Stimulated activated CD8-positive, alpha-beta memory T cell treated with anti-CD3 and anti-CD28 coated beads, Interleukin-4, amount 100 ng/mL, for 1 hour (primary cell): ENCODE measurements at places on chromosomes 13 and 19.

- no peak for DNase-seq
These were observed 45.6 kb downstream of the CELF5 start for GRCh38 chr19:3269916-3270671.

DNA sequence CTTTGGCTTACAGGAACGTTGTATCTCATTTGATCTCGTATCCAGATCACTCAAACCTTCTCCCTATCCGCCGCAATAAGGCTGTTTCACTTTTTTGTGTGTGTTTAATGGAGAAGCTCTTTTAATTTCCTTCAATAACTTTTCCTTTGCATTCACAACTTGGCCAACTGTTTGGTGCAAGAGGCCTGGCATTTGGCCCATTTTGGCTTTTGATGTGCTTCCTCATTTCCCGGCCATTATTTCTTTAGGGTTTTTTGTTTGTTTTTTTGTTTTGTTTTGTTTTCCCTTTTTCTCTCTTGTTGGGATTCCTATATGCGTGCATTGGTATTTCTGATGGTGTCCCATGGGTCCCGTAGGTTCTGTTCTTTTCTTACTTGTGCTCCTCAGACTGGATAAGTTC is 6.1 kb upstream of the UPF3A start:
- no peak for DNase-seq

DNA sequence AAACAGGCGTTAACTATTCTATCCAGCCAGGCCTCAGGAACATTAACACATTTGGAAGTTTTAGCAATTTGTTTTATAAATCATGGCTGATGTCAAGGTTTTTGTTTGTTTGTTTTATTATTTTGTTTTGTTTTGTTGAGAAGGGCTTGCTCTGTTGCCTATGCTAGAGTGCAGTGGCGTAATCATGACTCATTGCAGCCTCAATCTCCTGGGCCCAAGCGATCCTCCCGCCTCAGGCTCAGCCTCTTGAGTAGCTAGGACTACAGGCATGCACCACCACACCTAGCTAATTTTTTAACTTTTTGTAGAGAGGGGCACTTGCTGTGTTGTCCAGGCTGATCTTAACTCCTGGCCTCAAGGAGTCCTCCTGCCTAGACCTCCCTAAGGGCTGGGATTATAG is 28.3 kb downstream of the NUP58 start:
- no peak for DNase-seq

DNA sequence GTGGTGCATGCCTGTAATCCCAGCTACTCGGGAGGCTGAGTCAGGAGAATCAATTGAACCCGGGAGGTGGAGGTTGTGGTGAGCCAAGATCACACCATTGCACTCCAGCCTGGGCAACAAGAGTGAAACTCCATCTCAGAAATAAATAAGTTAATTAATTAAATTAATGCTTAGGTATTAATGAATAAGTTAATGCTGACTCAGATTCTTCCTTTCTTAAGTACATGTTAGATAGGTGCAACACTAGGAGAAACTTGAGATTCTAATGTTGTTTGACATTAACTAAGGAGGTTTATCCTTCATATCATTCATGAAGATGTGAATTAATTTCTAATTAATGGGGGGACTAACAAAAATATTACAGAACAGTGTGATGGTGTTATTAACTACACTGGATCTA is 812.6 kb upstream of the SPRY2 start:
- DNase-seq = no peak

DNA sequence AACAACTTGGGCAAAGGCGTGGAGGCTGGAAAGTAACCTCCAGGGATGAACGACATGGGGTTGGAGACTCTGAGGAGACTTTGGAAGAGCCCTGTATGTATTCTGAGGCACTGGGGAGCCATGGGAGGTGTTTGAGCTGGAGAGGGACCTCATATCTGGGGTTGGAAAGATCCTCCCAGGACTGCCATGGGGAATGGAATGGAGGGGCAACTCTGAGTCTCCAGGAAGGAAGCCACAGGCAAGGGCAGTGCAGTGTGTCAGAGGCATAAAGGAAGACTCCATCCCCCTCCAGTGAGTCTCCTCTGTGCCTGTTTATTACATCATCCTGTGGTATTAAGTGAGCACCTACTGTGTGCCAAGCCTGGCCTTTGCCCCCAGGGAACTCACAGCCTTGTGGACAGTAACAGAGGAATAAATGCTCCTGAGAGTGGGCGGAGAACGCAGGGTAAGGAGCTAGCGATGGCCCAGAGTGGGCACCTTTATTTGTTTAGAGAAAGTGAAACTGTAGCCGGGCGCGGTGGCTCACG is 7.7 kb downstream of the PEAK3 start:
- no peak for DNase-seq

DNA sequence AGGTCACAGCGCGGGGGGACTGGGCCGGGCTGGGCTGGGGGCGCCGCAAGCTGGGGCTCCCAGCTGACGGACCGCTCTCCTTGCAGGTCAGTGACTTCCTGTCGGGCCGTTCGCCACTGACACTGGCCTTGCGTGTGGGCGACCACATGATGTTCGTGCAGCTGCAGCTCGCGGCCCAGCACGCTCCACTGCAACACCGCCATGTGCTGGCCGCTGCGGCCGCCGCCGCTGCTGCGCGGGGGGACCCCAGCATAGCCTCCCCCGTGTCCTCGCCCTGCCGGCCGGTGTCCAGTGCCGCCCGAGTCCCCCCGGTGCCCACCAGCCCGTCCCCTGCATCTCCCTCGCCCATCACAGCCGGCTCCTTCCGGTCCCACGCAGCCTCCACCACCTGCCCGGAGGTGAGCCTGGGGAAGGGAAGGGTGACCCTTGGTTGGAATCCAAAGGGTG is 5.7 kb downstream of the MIDN start:
- DNase-seq = no peak

DNA sequence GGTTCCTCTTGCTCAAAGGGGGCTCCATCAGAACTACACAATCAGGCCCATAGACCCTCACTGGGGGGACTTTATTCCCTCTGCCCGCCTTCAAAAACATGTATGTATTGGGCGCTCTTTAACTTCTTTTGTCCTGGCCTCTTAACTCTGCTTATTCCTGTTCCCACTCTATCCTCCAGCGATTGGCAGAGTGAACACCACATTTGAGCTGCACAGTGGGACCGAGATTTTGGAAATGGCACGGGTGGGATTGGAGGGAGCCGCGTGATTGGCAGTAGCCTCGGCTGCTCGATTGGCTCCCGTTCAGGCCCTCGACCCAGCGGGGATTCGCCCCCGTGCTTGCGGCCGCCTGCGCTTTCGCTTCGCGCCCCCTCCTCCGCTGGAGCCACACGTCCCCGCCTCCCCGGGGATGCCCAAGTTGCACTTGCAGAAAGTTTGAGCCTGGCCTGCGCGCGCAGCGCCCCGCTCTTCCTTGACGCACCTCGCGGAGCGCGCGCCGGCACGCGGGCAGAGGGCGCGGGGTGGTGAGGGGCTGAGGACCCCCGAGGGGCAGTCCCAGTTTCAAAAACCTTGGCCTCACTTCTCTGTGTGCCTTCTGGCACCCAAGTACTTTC is at the start of gene ZIC5:
Gene ZIC5, minus strand, starts transcription at position 192 of the 614 bp plus-strand sequence. Its CDS starts 164 bp downstream, at position 28.
- no peak for DNase-seq

DNA sequence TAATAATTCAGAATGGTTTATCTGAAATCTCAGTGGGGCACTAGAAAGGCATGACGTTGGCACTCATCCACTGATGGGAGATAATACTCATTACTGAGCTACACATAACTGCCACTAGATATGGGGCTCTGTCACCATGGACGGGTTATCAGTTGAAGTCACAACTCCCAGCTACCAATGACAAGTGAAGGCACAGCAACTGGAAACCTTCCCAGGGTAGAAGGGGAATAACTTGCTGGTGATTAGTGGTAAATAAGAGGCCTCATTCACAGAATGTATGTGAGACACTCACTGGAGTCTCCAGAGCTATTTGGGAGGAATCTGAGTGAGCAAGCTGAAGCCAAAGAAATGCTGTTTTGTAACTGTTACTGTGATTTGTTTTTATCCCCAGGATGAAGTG is 249.6 kb downstream of the ENOX1 start:
- no peak for DNase-seq

GRCh38 chr13:95677564-95678266 is 776 bp downstream of the DNAJC3 start:
- DNase-seq = no peak

GRCh38 chr19:58128041-58128685 is 22.4 kb downstream of the ZNF329 start:
- no peak for DNase-seq

DNA sequence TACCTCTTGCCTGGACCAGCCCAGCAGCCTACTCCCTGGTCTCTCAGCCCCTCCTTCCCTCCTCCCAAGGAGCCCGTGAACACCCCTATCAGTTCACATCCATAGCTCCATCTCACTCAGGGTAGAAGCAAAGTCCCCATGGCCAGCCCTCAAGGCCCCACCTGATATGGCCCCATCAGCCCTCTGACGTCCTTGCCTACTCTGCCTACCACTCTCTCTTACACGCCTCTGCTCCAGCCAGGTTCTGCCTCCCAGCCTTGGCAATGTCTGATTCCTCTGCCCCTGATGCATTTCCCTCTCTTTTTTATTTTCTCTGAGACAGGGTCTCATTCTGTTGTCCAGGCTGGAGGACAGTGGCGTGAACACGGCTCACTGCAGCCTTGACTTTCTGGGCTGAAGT is 7.9 kb upstream of the SERTAD3 start:
- no peak for DNase-seq

GRCh38 chr19:50922317-50922853 is 11.2 kb upstream of the KLK4 start:
- peak; percentile 53 for DNase-seq

DNA sequence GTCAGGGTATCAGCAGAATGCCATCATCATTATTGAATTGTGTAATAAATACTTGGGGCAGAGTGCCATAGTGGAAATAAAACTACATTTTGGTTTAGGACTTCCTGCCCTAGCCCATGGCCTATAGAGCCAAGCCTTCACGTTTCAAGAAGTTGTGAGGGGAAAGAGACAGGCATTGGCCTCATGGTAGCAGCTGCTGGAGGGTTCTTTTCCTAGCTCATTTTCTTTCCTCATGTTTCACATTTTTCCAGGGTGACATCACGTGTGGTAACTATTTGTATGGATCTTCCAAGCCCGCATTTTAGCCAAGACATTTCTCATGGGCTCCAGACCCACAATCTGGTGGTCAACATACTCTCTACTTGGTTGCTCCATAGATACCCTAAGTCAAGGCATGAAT is 80.4 kb downstream of the LRCH1 start:
- DNase-seq = no peak

DNA sequence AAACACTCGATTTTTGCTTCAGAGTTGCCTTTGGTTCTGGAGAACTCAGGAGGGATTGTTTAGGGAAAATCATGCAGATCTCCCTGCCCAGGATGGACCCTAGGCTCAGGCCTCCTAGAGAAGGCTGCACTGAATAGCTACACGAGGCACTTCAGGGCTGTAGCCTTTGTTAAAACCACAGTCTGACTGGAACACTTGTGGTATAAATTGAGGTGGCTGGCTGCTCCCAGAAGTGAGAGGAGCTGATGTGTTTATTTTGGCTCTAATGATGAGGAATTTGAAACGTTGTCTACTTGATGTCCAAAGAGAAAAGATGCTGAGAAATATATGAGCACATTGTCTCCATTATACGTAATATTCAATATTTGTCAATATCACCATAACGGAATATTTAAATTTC is 762.1 kb upstream of the ARGLU1 start:
- no peak for DNase-seq

DNA sequence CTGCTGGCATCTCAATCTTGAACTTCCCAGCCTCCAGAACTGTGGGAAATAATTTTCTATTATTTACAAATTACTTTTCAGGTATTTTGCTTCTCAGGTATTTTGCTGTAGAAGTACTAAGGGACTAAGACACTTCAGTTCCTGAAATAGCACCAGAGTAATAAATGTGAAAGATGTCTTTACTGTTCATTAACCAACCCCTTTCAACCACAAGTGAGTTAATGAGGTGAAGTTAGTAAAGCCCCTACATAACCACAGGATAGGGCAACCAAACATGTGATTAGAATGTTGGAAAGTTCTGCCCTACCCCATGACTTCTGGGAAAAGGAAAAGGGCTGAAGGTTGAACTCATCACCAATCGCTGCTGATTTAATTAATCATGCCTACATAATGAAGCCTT is 2.7 kb upstream of the ZNF345 start:
- no peak for DNase-seq

DNA sequence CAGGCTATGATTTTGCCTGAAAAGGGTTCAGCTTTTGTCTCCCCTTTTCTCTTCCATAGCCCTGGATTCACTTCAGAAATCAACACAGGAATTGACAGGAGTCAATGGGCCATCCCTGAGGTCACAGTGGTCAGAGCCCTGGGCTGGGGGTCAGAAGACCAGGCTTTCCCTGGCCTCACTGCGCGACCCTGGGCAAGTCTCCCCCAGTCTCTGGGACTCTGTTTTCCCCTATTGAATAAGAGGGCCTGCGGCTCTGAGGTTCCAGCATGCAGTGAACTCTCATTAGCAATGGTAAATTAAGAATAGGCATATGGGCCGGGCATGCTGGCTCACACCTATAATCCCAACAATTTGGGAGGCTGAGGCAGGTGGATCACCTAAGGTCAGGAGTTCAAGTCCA is 30.7 kb upstream of the VSTM2B start:
- no peak for DNase-seq

DNA sequence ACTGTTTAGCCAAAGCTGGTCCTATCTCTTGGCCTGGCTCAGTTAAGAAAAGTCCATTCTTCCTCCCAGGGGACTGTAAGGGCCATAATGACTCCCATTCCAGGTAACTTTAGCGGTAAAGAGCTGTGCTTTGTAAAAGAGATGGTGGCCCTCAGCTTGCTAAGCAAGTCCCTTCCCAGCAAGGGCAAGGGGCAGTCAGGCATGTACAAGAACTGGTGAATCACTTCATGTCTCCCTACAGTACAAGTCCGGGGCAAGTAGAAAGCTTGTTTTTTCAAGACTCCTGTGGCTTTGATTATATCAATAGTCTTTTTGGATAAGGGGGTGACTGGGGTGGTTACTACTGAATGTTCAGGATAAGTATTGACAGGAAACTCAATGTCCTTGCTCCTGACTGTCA is 88.9 kb downstream of the SLC25A15 start:
- no peak for DNase-seq

- DNase-seq = no peak
These were observed 59.8 kb upstream of the C1QTNF9 start for GRCh38 chr13:24249624-24250023.

DNA sequence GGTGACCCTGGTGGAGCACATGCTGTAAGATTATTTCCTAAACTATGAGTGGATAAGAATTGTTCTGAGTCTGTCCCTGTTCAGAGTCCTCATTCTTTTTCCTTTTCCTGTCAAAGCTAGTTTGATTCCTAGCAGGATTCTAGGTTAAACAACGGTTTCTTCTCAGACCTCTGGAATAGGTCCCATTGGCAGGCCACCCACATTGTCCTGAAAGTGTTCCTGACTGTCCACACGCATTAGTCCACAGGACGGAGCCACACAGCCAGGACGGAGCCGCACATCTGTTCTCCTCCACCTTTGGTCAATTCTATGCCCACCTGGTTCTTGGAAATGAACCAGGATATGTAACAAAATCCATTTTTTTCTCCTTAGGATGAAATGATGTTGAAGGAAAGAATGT is 46.1 kb downstream of the ANKRD10 start:
- no peak for DNase-seq

GRCh38 chr13:68185444-68186141 is 955.5 kb upstream of the PCDH9 start:
- DNase-seq = no peak
